ENCODE measurements at places on chromosomes 5 and 9.
A peak's percentile ranks its signal among the peaks of the same experiment; 100 is the strongest.

DNA sequence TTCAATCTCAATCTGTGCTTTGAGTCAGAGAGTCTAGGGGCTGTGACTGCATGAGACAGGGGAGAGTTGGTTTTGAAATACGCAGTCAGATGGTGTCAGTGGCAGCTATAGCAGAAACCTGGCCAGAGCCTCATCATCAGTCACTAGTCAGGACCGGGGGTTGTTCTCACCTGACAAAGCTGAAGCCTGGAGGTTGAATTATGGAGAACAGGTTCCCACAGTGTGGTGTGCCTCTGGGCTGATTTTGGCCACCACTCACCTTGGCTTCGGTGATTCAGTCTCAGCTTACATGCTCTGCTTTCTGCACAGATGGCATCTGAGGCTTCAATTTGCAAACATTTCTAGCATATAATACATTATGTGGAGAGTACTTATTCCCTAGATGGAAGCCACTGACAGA, 387.3 kb downstream of the YTHDC2 start:
- no peaks in the 10 kb centered on the region for H3K4me1 ChIP-seq
- H3K36me3 ChIP-seq: no peaks in the 10 kb centered on the region
- DNase-seq: no peak
- peaks cover 8% of the 10 kb centered on the region for H3K27me3 ChIP-seq
- H3K27ac ChIP-seq: no peak overlapping the region

GRCh38 chr5:142404046-142404477, 79.2 kb upstream of the SPRY4 start:
- H3K4me1 ChIP-seq: peaks cover 11% of the 10 kb centered on the region
- no peaks in the 10 kb centered on the region for H3K36me3 ChIP-seq
- H3K27ac ChIP-seq: no peak overlapping the region
- peaks cover 14% of the 10 kb centered on the region for H3K27me3 ChIP-seq

GRCh38 chr5:168438349-168438748, 47.9 kb upstream of the RARS1 start:
- H3K4me3 ChIP-seq: no peak overlapping the region
- no peaks in the 10 kb centered on the region for H3K36me3 ChIP-seq
- peaks cover 20% of the 10 kb centered on the region for H3K27me3 ChIP-seq
- no peak overlapping the region for H3K27ac ChIP-seq
- DNase-seq: no peak

DNA sequence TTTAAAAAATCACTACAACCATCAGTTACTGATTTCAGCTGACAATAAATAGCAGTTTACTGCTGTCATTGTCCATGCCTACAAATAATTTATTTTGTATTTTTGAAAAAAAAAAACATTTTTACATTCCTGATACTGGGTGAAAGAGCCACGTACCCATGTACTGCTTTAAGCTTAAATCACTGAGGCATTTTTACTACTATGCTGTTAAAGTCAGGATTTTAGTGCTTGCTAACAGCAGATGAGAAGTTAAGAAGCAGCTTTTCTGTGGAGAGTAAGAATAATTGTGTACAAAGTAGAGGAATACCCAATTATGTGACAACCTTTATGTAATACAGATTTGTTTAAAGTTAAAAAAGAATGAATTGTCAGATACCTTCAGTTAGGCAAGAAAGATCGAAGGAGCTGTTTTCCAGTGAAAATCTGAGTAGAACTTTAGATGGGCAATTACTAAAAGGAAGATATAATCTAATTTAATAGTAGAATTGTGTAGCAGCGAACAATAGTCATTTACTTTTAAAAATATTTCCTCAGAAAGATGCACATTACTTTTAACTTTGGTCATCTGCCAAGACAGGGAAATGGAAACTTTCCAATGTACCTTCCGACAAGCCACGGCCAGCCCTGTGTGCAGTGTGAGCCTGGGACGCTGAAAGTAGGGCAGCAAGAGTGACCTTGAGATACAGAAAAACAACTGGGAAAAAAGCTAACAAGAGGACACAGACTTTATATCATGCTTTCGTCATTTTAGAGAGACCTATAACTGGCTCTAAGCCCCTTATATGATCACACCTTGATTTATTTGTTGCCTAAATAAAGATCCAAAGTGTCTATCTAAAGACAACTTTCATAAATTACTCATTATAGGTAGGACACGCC, 39.9 kb downstream of the RHOBTB3 start:
- no peak for DNase-seq
- no peak overlapping the region for H3K4me3 ChIP-seq
- H3K27me3 ChIP-seq: peaks cover 2% of the 10 kb centered on the region
- H3K4me1 ChIP-seq: peaks cover 2% of the 10 kb centered on the region
- H3K27ac ChIP-seq: no peak overlapping the region
- H3K36me3 ChIP-seq: no peaks in the 10 kb centered on the region

GRCh38 chr5:109826426-109826825, 136.7 kb downstream of the MAN2A1 start:
- H3K27me3 ChIP-seq: no peaks in the 10 kb centered on the region
- H3K36me3 ChIP-seq: peaks cover 32% of the 10 kb centered on the region
- no peak for DNase-seq
- H3K4me1 ChIP-seq: peaks cover 4% of the 10 kb centered on the region
- H3K4me3 ChIP-seq: no peak overlapping the region
- H3K27ac ChIP-seq: no peak overlapping the region

DNA sequence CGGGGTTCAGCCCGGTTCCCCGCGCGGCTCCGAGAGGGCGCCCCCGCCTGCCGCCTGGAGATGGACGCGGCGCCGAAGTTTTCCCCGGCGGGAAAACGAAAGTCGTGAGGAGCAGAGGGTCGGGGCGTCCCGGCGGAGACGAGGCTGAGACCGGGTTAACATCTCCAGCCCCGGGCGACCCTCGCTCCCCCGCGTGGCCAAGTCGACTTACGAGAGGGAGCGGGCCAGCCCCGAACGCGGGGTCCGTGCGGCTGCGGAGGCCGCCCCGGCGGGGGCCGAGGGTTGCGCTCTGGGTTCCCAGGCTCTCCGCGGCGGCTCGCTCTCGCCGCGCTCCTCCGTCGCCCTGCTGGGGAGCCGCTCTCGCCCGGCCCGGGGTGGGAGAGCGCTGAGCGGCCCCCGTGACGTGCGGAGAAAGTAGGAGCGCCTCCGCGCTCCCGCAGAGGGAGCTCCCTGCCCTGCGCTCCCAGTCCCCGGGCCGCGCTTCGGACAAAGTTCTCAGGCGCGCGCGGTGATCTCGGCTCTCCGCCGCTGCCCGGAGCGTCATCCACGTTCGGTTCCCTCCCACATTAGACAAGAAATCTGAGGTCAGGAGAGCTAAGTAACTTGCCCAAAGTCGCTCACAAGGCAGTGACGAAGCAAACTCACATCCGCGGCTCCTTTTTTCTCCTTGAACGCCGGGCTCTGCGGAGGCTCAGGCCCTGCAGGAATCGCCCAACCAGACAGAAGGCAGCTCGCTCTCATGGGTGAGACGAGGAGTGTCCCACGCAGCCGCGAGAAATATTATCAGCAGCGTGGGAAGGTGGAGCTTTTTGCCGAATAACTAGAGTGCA, 1.2 kb upstream of the GCNT4 start:
- H3K27me3 ChIP-seq: no peaks in the 10 kb centered on the region
- H3K36me3 ChIP-seq: no peaks in the 10 kb centered on the region
- H3K4me1 ChIP-seq: peaks cover 83% of the 10 kb centered on the region
- peak overlapping the region; percentile 98 for H3K27ac ChIP-seq

DNA sequence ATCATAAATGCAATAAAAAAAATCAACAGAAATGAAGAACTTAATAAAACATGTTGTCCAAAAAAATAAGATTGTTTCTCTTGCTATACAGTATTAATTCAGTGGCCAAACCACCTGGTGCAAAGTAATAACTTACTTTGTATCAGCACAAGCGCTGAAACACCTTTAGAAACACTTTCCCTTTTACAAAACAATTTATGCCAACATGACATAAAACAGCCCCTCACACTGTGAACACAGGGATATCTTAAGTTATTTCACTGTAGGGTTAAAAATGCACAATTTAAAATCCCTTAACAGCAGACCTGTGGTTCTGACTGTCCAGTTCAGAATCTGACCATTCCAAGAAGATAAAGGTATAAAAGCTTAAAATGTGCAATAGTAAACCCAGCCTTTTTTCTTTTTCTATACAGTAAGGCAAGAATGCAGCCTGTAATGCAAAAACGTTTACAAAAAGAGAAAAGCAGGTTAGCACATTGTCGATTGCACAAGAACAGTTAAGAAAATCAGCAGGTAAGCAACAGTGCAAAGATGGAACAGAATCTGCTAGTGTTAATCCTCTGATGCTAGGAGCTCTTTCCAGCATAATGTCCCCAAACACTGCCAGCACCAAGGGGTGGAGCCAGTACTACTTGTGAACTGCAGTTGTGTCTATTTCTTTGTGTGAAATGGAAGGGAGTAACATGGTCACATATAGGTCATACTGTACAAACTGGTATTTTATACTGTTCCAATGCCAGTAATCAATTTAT, 21.6 kb downstream of the RAB14 start:
- peaks cover 9% of the 10 kb centered on the region for H3K36me3 ChIP-seq
- H3K4me1 ChIP-seq: peaks cover 34% of the 10 kb centered on the region
- H3K27me3 ChIP-seq: no peaks in the 10 kb centered on the region
- H3K4me3 ChIP-seq: no peak overlapping the region
- no peak for DNase-seq

GRCh38 chr5:118775790-118776499, 212.4 kb downstream of the DTWD2 start:
- H3K4me1 ChIP-seq: no peaks in the 10 kb centered on the region
- H3K27me3 ChIP-seq: peaks cover 9% of the 10 kb centered on the region
- no peak for DNase-seq
- H3K4me3 ChIP-seq: no peak overlapping the region
- peaks cover 7% of the 10 kb centered on the region for H3K36me3 ChIP-seq

GRCh38 chr9:119810645-119811429, 441.6 kb upstream of the BRINP1 start:
- H3K27ac ChIP-seq: no peak overlapping the region
- H3K27me3 ChIP-seq: no peaks in the 10 kb centered on the region
- no peak for DNase-seq
- H3K4me3 ChIP-seq: no peak overlapping the region

GRCh38 chr5:137758715-137759306, 4.6 kb upstream of the HNRNPA0 start:
- no peak overlapping the region for H3K27ac ChIP-seq
- no peak overlapping the region for H3K4me3 ChIP-seq

GRCh38 chr9:10127867-10128266, 484.9 kb downstream of the PTPRD start:
- H3K36me3 ChIP-seq: no peaks in the 10 kb centered on the region
- no peak overlapping the region for H3K4me3 ChIP-seq
- no peaks in the 10 kb centered on the region for H3K4me1 ChIP-seq
- DNase-seq: no peak
- H3K27ac ChIP-seq: no peak overlapping the region
- H3K27me3 ChIP-seq: no peaks in the 10 kb centered on the region

DNA sequence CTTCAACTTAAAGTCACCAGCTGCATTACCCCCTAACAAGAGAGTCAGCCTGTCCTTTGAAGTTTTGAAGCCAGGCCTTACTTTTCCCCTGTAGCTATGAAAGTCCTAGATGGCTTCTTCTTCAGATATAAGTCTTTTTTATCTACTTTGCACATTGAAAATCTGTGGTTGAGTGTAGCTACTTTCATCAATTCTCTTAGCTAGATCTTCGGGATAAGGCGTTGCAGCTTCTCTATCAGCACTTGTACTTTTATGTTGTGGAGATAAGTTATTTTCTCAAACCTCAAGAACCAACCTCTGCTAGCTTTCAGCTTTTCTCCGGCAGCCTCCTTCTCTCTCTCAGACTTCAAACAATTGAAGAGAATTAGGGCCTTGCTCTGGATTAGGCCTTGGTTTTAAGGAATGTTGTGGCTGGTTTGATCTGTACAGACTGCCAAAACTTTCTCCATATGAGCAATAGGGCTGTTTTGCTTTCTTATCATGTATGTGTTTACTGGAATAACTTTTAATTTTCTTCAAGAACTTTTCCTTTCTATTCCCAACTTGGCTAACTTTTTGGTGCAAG, 21.6 kb downstream of the CATSPER3 start:
- DNase-seq: no peak
- H3K36me3 ChIP-seq: peaks cover 2% of the 10 kb centered on the region
- no peak overlapping the region for H3K4me3 ChIP-seq
- peaks cover under 1% of the 10 kb centered on the region for H3K27me3 ChIP-seq
- H3K27ac ChIP-seq: no peak overlapping the region
- H3K4me1 ChIP-seq: peaks cover 3% of the 10 kb centered on the region

DNA sequence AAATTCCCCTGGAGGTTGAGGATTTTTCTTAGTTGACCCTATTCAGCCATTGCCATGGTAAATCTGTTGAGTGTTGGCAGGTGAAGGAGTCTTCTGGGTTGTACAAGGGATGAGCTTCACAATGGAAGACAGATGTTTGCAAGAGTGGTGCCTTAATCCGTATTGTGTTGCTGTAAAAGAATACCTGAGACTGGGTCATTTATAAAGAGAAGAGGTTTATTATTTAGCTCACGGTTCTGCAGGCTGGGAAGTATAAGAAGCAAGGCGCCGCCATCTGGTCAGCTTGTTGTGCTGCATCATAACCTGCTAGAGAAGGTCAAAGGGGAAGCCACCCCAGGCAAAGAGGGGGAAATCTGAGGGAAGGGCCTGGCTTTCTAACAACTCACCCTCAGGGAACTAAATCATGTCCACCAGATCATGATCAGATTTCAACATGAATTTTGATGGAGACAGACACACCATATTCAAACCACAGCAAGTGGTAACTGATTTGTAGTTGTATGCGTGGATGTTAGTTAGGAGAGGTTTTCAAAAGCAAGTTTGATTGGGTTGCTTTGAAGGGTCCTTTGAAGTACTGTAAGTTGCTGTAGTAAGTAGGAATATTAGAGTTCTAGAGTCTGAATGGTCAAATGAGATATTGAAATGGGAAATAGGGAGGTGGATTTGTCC, 2.5 kb downstream of the TNPO1 start:
- DNase-seq: peak; percentile 44
- H3K27me3 ChIP-seq: no peaks in the 10 kb centered on the region
- peaks cover 8% of the 10 kb centered on the region for H3K4me1 ChIP-seq
- peak overlapping the region; percentile 8 for H3K27ac ChIP-seq
- peak overlapping the region; percentile 25 for H3K4me3 ChIP-seq

DNA sequence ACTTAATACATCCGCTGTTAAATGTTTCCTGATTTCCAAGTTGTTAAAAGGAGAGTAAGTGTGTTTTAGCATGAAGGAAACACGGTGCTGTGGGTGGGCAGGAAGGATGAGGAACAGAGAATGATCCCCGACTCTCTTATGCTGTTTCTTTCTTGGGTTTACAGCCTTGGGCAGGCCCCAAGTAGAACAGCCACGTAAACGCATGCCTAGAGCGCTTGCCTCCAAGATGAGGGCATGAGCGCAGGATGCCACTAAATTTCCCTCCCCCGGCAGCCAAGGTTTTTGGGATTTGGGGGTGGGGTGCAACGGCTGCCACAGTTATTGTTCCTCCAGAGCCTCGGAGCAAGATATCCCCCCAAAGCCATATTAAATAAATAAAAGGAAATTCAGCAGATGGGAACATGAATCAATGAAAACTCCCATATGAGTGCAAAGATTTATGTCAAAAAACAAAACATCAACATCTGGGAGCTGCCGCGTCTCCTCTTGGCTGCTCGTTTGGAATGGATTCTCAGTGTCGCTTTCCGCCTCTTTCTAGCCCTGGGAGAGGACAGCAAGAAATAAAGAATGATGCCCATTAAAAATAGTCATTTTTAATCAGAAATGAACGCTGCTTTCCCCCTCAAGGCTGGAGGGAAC, 10.0 kb upstream of the DELE1 start:
- no peaks in the 10 kb centered on the region for H3K36me3 ChIP-seq
- peak overlapping the region; percentile 63 for H3K4me3 ChIP-seq
- H3K27me3 ChIP-seq: peaks cover 22% of the 10 kb centered on the region
